MV-4-11 (cell line): ENCODE measurements at places on chromosomes 11 and 22.

DNA sequence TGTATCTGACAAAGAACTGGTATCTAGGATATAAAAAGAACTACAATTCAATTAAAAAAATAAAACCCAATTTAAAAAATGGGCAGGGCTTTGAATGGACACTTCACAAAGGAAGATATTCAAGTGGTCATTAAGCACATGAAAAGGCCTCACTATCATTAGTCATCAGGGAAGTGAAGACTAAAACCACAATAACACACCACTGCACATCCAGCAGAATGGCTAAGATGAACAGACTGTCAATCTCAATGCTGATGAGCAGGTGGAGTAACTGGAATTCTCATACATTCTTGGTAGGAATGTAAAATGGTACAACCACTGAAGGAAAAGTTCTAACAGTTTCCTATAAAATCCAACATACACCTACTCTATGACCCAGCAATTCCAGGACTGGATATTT, 8.9 kb downstream of the HPS4 start:
- DNase-seq = peak; percentile 45

GRCh38 chr11:30510750-30511149, 75.4 kb downstream of the MPPED2 start:
- DNase-seq = no peak

DNA sequence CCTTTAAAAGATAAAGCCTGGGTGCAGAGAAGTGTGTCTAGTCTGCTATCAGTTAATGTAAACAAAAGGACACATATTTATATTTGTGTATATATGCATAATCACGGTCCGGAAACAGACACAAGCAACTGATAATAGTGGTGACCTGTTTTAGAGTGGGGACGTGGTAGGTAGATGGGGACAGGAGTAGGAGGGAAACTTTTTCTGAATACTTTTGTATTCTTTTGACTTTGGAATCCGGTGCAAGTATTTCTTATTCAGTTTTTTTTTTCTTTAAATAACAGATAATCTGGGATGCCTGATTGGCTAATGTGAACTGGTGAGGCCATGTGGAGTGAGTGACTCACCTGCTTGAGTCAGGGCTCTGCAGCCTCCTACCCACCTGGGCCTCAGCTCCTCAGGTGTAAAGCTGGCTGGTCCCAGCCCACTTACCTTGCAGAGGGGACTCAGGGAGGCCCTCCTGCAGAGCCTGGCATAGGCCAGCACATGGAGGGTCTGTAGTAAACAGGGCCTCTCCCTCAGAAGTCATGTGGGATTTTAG, 15.3 kb downstream of the MICAL2 start:
- no peak for DNase-seq

- no peak for DNase-seq
These were observed 4.5 kb upstream of the CDC42EP2 start for GRCh38 chr11:65310215-65310614.

GRCh38 chr11:96199563-96200025, 143.4 kb downstream of the MAML2 start:
- no peak for DNase-seq

GRCh38 chr11:82889133-82890001, 10.9 kb downstream of the PRCP start:
- peak; percentile 91 for DNase-seq

- DNase-seq = no peak
These were observed 59.1 kb downstream of the IGLL1 start for GRCh38 chr22:23520863-23521440.

DNA sequence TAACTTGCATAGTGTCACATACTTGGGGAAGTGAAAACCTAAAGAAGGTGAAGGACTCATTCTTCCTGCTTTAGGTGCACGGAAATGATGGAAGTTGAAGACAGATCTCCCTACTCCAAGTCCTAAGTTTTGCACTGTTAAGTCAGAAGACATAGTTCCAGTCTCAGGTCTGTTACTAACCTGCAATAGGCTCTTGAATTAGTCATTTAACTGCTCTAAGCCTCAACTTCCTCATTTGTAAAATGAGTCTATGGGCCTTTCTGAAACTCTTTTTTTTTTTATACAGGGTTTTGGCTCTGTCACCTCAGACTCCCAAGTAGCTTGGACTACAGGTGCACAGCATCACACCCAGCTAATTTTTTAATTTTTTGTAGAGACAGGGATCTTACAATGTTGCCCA, 30.8 kb upstream of the POU2AF1 start:
- DNase-seq = peak; percentile 86

GRCh38 chr11:2790568-2790921, 90.8 kb upstream of the KCNQ1OT1 start:
- DNase-seq = no peak

DNA sequence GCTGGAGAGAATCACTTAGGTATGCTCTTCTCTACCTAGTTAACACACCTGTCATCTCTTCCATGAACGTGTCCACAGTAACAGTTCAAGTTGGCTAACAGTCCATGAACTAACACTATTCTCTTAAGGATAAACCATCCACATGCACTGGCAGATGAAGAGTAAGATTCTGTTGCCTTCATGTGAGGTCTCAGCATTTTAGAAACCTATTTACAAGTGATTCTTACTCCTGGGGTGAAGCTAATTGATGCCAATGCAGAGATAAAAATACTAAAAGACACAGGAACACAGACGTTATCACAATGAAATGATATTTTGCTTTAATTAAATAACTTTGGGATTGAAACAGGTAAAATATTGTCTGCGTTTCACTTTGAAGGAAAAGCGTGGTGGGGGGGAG, 1.3 kb downstream of the LRRC4C start:
- no peak for DNase-seq

DNA sequence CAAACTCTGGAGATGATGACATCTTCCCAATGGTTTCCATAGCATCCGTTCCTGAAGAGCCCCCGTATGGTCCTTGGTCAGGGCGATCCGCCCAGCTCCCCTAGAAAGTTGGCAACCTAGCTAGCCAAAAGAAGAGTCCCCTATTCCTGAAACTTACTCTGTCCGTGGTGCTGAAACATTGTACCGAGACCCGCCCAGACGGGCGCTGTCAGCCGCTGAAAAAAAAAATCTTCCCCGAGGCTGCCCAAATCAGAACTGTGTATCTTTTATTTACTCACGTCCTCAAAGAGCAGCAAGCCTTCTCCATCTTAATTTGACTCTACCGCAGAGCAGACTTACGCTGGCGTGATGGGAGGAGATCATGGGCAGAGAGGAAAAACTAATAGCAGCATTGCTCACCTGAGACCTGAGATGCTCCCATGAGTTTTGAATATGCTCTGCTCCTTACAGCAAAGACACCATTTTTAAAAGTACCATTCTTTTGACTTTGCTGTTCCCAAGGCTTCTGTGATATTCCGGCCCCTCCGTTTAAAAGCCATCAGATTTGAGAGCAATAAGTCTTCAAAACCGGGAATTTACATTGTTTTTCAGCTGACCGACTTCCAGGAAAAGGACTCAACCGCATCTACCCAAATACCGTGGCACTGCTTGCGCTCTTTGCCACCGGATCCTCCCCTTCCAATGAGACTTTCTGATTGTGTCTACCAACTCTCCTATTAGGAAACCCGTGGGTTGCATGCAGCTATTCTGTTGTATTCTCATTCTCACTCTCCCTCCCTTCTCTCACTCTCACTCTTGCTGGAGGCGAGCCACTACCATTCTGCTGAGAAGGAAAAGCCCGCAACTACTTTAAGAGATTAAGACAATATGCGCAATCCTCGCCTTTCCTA, at the start of gene SLC17A6:
Gene SLC17A6 (plus strand): TSS at position 786 of the 890 bp plus-strand sequence. CDS start 153 bp downstream, outside the sequence.
- peak; percentile 28 for DNase-seq

- peak; percentile 73 for DNase-seq
These were observed 33.1 kb downstream of the EHF start for GRCh38 chr11:34653851-34654482.

DNA sequence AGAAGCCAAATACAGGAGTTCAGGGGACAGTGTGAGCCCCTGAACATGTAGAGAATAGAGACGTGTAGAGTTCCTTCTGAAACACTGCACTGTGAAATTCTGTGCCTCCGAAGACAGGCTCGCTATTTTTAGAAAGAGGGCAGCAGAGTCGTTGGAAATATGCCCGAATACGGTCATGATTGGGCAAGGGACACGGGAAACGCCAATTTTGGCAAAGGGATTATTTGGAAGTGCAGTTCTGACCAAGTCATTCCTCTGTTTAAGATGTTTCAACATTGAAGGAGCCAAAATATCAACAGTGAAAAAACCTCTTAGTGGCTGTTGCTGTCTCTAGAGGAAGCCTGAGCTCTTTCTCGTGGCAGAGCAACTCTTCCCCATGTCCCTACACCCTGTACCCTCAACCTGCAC, 9.5 kb upstream of the CBX6 start:
- peak; percentile 67 for DNase-seq

DNA sequence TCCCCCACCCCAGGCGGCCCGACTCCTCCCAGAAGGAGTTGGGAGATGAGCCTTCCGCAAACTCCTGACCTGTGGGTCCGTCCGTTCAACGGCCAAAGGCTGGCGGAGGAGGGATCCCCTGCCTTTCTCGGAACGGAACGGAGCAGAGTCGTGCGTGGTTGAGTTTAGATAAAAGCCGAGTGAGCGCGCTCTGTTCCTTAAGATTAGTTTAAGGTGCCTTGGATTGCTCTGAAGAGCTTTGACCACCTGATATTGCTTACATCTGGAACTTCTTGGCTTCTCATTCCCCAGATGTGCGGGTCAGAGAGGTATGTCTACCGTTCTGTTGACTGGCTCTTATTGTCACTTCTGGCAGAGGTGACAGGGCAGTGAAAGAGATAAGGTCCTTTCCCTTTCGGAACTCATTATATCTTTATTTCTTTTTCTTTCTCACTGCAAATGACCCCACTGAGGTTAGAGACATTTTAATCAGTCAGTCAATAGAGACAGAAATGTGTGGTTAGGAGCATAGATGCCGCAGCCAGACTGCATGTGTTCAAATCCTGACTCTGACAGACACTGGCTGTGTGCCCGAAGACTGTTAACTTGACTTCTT, at the start of gene TRIM6:
Gene TRIM6 (plus strand): TSS at position 31 of the 595 bp plus-strand sequence. CDS start 261 bp downstream, at position 292.
- DNase-seq = peak; percentile 34

- no peak for DNase-seq
These were observed 154.1 kb upstream of the POU2AF2 start for GRCh38 chr11:111091321-111091938.

DNA sequence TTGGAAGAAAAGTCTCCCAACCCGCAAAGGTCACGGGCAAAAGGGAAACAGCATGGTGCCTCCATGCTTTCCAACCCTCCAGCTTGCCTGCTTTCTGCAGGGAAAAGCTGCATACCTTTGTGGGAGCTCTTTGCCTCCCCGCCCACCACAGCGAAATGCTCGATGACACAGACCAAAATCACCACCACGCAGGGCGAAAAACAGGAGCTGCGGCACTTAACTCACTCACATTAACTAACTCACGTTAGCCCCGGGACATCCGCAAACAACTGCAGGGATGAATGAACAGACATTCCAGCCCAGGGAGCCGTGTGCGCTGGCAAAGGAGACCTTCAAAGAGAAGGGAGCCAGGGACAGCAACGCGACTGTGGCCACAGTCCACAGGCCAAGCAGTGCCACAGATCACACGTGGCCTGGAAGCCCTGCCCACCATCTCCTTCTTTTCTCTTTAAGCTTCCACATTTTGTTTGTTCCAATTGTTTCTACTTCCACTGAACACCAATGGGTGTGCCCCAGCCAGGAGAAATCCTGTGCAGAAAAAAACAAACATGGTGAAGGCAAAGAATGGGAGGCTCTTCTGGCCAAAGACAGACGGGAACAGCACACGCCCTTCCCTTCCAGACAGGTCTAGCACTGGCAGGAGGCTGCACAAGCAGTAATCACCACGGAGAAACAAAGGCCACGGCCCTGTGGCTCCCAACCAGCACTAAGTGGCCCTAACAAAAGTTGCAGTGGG, 39.3 kb downstream of the DUSP8 start:
- DNase-seq = no peak

DNA sequence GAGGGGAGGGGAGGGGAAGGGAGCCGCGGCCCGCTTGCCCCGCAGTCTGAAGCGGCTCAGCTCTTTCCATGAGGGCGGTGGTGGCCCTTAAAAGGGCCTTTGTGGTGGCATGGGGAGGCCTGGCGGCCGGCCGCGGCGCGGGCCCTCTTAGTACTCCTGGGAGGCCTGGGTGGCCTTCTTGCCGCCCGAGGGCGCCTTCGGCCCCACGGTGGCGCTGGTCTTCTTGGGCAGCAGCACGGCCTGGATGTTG, 6.9 kb downstream of the DPAGT1 start:
- DNase-seq = no peak

- peak; percentile 85 for DNase-seq
These were observed at the start of gene SLC37A2 for GRCh38 chr11:125062931-125063428. Gene SLC37A2, plus strand, starts transcription at chr11:125063305. Its CDS starts 63 bp downstream, at chr11:125063368.

DNA sequence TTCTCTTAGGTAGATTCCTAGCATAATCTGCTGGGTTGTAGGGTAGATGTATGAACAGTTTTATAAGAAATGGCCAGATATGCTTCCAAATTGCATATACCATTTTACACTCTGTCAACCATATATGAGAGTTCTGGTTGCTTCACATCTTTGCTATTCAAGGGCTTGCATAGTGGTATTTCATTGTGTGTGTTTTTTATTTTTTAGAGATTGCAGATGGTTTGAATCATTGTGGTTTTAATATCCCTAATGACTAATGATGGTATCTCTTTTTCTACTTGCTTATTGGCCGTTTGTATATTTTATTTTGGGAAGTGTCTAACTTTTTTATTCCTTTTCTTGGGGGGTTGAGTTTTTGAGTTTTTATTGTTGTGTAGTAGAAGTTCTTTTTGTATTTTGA, 26.9 kb downstream of the RNF214 start:
- DNase-seq = no peak

DNA sequence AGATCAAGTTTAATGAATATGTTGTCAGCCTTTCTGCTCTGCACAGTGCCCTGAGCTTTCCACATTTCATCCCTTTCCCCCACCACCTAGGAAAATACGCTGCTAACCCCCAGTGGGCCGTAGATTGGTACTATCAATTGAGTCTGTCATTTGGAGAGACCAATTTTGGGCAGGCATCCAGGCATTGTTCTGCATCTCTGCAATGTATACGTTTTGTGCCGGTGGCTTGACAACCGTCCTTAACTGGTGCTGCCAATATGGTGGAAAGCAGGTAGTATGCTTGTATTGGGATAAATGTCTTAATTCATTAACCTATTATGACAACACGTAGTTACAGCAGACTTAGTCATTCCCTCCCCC, 1.3 kb downstream of the ELMOD1 start:
- no peak for DNase-seq

DNA sequence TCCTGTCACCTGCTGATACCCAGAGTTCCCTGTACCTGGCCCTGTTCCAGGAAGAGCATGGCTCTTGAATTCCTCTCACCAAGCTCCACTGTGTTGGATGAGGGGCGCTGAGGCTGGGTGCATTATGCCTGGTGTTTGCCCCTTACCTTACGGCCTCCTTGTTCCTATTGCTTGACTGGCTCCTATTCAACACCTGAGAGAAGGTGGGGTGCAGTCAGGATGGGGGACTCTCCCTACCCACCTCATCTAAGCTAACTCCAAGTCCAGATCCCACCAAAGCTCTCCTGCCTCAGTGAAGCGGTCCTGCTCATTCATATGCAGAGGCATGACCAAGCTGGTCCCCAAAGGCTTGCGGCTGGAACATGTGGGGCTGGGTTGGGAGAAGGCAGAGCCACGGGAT, 35.8 kb upstream of the RIC3 start:
- DNase-seq = no peak
